ENCODE measurements at places on chromosomes 6 and 20. TPM values are rescaled to one million over a fixed set of nuclear protein-coding genes. Genes with fewer than 3 reads are reported as not detected.

DNA sequence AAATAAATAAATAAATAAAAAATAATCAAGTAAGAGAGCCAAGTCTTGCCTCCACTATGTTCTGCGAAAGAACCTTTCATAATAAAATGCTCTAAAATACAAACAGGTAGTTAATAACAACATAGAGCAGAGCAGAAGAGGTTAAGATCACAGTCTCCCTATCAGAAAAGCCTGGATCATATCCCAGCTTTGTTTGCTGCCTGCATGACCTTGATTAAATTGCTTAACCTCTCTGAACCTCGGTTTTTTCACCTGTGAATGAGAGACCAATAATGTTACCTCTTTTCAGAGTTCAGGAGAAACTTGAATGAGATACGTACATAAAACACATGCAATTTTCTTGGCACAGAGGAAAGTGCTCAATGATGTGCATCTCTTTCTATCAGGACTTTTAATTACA lies 44.4 kb downstream of the ARHGAP18 start:
- DNase-seq = no peak

- no peak for DNase-seq
Observed at GRCh38 chr6:51350308-51350904, 531.7 kb downstream of the TFAP2B start.

DNA sequence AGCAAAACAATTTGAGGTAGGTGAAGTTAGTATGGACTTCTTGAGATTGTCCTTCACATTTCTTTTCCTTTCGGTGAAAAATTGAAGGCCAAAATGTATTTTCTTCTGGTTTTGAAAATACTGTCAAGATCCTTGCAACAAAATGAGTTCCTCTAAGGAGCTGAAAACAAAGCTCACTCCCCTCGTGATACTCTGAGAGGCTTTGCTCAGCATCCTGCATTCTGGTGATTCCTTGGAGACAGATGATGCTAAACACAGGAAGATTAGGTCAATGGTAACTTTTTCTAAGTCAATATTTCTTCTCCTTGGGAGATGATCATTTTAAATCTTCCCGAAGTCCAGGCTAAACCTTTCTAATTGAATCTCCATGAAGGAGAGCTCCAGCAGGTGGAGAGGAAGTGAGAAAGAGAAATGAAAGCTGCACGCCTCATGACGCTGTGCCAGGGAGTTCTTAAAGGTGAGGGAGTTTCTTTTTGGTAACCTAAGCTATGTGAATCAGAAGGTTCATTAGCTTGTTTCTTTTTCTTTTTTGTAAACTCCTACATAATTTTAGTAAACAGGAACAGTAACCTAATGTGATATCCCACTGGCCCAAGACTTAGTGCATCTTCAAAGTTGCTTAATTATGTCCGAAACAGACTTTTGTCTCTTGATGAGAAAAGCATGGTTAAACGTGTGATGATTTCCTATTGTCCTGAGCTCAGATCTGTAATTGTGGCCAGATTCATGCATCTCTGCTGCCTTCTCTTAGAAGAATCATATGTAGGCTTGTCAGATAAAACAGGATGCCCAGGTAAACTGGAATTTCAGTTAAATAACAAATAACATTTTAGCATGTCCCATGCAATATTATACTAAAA lies 15.0 kb downstream of the ESR1 start:
- DNase-seq = no peak

GRCh38 chr20:32494483-32495216 lies 90.5 kb downstream of the NOL4L start:
- no peak for DNase-seq

DNA sequence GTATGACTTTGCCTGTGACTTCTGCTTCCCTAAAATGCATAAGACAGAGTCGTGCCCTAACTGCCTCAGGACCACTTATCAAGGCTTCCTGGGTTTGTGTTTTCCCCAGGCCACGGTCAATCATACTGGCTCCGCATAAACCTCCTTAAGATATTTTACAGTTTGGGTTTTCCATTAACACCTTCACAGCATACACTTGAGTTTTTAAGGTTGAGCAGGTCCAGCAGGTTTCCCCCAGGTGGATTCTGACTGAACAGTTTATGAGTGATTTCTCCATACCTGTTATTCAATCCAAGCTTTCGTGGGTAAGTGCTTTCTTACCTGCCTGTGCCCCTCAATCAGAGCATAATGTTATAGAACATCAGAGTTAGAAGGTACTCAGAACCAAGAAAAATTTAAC lies 39.3 kb downstream of the NINL start:
- DNase-seq = no peak

DNA sequence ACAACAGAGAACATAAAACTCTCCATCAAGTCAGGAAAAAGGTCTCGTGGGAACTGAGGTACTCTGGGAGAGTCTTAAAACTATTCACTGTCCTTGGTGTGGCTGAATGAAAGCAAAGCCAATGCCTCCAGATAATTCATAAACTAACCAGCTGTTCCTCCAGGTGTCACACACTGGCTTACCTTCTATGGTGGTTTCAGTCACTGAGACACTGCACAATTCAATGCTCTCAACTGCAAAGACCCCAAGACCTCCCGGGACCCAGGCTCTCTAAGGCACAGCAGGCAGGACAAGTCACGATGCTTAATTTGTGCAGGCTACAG lies 100.8 kb downstream of the GMPR start:
- DNase-seq = no peak

GRCh38 chr6:8904754-8905153 lies 469.4 kb upstream of the SLC35B3 start:
- DNase-seq = no peak

- no peak for DNase-seq
Observed at GRCh38 chr6:87583822-87584221, 6.0 kb downstream of the RARS2 start.

DNA sequence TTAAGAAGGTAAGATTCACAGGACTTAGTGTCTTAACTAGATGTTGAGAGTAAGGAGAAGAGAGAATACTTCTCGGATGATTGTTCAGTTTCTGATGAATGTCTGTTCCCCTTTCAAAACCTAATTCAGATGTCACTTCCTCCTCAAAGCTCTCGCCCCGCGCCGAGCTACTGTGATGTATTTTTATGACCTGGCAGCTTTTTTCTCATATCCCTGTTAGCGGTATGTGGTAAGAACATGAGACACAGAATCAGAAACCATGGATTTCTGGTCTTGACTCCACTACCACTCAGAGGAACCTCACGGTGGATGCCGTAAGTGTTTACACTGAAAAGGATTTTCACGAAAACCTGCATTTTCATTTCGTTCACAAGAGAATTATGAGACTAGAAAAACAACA lies 48.4 kb downstream of the CEP43 start:
- DNase-seq = no peak

DNA sequence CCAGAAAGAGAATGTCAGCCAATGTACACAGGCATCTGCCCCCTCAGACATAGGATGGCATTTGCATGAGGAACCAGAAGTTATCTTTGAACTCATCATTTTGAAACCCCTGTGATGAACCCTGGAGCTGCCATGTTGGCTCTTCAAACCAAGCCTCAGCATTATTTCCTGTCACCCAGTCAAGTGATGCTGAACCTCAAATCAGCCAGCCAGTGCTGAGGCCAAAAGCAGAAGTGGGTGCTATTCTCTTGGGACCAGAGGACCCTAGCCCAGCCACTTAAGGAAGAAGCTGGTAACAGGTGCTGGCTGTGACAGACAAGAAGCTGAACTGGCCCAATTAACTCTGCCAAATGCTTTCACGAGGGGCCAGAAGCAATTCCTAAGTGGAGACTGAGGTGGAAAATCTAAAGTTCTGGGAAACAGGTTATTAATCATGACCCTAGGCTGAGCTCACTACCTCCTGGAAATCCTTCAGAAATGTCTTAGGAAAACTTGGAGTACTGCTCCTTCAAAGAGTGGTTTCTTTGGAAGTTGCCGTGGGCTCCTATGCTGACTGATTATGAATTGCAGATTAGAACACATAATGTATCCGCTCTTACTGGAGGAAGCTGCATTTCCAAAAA lies 4.0 kb downstream of the PKIG start:
- DNase-seq = no peak

- no peak for DNase-seq
Observed at GRCh38 chr6:161128680-161129196, 137.2 kb downstream of the MAP3K4 start.

Gene SLC24A3
- 2.0 TPM for total RNA-seq

Gene TUBB1
- total RNA-seq = 1.0 TPM

Gene PTCRA
- 0.40 TPM for total RNA-seq

Gene IL17A
- not detected for total RNA-seq

Gene RNF182
- total RNA-seq = 0.49 TPM

Gene SLC17A9
- 3.8 TPM for total RNA-seq

Gene TDRD6
- total RNA-seq = 1.9 TPM

Gene ZNF391
- total RNA-seq = 7.1 TPM

Gene SLC17A2
- not detected for total RNA-seq

Gene NHSL1
- 18.5 TPM for total RNA-seq

Gene MCM8
- total RNA-seq = 3.7 TPM
